ENCODE measurements at places on chromosomes 6 and 20.

- no peak for DNase-seq
Observed at GRCh38 chr6:490251-491037, 98.9 kb downstream of the IRF4 start.

- no peak for DNase-seq
Observed at GRCh38 chr6:112786801-112787200, 439.7 kb downstream of the RFPL4B start.

- DNase-seq, result no peak
Observed at GRCh38 chr6:20340068-20340848, 61.4 kb upstream of the E2F3 start.

GRCh38 chr6:33481192-33481591 is 26.8 kb downstream of the ZBTB9 start:
- DNase-seq, result no peak

GRCh38 chr6:130890521-130890971 is 63.3 kb downstream of the SMLR1 start:
- DNase-seq, result no peak
